Stimulated activated CD4-positive, alpha-beta T cell treated with anti-CD3 and anti-CD28 coated beads, Interleukin-4, amount 100 ng/mL, for 1 hour (primary cell): ENCODE measurements at places on chromosomes 1 and 21.
A peak's percentile ranks its signal among the peaks of the same experiment; 100 is the strongest.

- DNase-seq: peak; percentile 29
These were observed 182.2 kb downstream of the DHRS3 start for GRCh38 chr1:12435639-12436344.

- no peak for DNase-seq
These were observed 163.1 kb downstream of the PCNX2 start for GRCh38 chr1:233132445-233132844.

DNA sequence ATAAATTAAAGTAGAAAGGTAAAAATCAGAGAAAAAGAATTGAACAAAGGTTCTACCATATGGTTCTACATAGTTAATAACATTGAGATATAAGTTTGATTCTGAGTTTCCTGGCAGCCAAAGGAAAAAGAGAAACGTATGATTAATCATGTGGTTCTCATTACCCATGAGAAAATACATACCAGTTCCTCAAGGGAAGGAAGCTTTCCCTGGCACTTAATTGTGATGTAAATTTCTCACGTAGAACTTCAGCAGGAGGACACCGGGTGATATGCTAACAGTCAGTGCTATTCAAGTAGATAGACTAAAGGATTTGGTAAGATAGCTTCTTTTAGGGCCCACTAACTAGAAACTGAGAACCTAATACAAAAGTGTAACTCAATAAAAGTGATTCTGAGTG, 218.5 kb downstream of the NFIA start:
- no peak for DNase-seq

DNA sequence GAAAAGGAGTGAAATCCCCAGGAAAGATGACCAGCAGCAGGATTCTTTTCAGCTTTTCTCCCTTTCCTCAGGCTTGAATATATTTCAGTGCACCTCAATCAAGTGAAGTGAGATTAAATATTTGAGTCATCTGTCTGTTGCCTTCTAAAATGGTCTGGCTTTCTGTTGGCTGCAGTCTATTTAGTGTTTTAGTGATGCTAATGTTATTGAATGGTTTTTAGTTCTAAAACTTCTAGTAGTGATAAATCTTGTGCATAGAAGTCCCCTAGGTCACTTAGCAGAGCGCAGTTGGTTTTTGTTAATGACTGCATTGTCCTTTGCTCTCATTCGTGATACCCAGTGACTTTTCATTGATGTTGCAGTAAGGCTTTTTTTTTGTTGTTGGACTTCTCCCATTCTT, 53.5 kb downstream of the ITSN1 start:
- no peak for DNase-seq

GRCh38 chr1:93703643-93704042, 22.0 kb upstream of the BCAR3 start:
- DNase-seq: no peak

DNA sequence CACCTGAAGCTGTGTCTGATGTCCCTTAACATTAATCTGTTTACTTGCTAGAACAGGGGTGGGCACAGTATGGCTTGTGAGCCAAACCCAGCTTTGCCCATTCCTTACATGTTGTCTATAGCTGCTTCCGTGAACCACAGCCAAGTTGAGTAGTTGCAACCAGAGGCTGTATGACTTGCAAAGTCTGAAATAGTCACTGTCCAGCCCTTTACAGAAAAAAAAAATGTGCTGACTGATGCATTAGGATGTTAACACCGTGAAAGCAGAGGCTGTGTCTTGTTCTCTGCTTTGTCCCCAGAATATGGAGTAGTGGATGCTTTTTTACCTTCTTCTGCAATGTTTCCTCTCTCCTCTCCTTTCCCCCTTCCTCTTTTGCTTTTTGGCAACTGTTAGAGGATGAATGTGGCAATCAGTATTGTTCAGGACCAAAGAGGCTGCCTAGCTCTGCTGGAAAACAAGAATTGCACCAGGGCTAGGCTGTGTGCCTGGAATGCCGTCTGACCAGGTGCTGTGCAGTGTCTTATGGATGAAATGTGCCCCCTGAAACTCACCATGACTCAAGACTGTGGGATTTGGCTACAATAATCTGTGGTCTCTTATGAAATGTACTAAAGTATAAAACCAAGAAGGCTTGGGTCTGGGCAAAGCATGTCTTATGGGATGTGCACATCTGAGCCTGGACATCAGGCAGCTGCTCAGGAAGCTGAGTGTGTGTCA, 79.6 kb upstream of the GCLM start:
- DNase-seq: no peak

- DNase-seq: no peak
These were observed 24.2 kb downstream of the PRKCZ start for GRCh38 chr1:2074396-2074795.

- peak; percentile 75 for DNase-seq
These were observed at the start of gene RNF207 for GRCh38 chr1:6205849-6206519. RNF207 (plus strand) TSS chr1:6206119; CDS start chr1:6206536, 417 bp downstream.

GRCh38 chr1:230068952-230069684, 2.1 kb downstream of the GALNT2 start:
- DNase-seq: no peak

DNA sequence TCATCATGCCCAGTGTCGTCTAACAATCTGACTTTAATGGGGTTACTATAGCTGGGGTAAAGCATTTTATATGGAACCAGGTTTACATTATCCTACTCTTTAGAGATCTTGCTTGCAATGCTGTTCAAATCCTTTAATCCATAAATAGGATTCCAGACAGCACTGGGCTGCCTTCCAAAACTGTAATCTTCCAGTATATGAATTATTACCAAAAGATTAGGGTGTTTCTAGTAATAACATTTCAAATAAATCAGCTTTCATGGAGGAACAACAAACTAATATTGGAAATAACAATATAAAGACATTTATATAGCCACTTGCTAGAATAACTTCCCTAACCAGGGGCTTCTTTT, 88.6 kb upstream of the PLXNA2 start:
- DNase-seq: no peak

GRCh38 chr1:151995774-151996173, 2.1 kb upstream of the S100A10 start:
- no peak for DNase-seq

GRCh38 chr21:26833460-26833939, 11.7 kb downstream of the ADAMTS1 start:
- DNase-seq: no peak

GRCh38 chr1:19392221-19392620, 80.1 kb downstream of the SLC66A1 start:
- no peak for DNase-seq

GRCh38 chr1:208272713-208273112, 28.5 kb upstream of the PLXNA2 start:
- DNase-seq: no peak

DNA sequence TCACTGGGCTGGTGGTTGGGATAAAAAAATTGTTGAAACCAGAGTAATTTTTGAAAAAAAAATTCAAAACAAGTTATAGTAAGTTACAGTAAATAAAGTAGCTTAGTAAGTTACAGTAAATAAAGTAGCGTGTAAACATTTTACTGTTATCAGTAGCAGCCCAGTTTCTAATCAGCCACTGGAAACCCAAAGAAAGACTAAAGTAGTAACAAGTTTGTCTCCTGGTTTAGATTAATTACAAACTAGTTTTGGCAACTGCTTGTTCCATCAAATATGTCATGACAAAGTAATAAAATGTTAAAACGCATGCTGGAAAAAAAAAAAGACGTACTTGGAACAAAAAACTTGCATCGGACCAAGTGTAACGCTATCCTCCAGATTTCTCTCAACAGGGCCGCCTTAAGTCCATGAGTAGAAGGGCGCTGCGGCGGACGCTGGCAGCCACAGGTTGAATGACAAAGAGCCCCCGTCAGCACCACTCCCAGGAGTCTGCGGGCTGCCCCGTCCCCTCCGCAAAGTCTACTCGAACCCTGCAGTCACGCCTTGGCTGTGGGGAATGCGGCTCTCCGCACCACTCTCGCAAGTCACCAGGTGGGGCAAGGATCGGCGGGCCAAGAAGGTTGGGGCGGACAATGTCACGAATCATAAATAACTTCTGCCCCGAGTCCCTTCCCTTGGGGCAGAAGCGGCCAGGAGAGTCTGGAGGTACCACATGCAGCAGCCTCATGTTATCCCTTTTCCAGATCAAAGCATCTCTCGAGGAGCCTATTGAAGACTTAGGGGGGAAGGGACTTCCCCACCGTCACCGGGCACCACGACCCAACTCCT, 837 bp downstream of the SLC16A1 start:
- peak; percentile 60 for DNase-seq

DNA sequence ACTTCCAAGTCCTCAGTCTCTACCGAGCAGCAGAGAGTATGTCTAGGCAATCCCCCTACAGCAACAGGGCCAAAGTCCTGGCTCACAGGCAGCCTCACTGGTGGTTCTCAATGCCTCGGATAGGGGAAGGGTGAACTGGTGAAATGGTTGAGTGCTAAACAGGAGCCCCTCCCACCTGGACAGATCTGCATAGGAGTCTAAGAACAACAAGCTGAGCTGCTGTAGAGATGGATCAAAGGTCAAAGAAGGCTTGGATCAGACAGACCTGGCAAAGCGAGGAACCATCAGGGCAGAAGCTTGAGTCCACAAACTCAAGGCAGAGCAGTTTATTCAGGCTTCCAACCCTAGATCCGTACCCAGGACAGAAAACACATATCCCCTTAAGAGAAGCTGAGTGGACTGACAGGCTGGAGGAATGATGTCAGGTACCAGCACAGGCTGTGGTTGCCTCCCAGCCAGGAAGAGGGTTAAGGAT, 31.8 kb downstream of the RABIF start:
- DNase-seq: no peak
